ENCODE measurements at places on chromosomes 12 and 14.

DNA sequence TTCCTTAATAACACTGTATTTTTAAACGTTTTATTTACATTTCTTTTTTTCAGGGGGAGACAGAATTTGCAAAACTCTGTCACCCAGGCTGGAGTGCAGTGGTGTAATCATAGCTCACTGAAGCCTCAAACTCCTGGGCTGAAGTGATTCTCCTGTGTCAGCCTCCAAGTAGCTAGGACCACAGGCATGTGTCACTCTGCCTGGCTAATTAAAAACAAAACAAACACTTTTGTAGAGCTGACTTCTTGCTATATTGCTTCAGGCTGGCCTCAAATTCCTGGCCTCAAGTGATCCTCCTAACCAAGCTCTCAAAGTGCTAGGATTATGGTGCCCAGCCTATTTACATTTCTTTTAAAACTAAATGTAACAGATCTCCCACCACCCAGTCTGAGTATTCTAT, 12.7 kb downstream of the CPSF6 start:
- no peak for DNase-seq

- DNase-seq: peak; percentile 66
These were observed 212.6 kb downstream of the PTPRO start for GRCh38 chr12:15534874-15535273.

DNA sequence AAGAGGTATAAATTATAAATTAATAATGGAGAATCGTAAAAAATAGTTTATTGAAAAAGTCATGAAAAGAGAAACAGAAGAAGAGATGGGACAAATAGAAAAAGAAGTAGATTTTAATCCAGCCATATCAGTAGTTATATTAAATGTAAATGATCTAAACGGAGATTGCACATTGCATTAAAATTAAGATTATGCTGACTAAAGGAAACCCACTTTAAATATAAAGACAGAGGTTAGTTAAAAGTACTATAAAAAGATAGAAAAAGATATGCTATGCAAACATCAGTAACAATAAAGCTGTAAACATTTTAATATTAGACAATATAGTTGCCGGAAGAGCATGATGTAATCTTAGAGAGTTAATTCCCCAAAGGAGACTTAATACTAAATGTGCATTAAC, 5.4 kb upstream of the MBIP start:
- no peak for DNase-seq

DNA sequence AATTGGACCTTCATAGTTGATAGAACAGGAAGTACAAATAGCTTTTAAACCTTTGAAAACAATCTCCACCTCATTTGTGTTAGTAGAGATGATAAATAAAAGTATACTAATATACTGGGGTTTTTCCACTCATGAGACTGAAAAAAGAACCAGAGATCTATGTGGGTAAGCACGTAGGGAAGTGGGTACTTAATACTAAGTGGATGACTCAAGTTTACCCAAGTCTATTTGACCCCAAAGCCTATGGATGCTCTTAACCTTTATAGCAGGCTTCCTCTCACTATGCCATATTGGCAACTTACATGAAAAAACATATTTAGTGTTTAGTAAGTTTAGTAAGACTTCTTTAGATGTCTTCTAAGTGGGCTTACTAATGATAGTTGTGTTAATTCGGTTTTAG, 49.2 kb upstream of the CHPT1 start:
- DNase-seq: no peak

GRCh38 chr12:111482462-111482861, 76.7 kb downstream of the SH2B3 start:
- DNase-seq: no peak

DNA sequence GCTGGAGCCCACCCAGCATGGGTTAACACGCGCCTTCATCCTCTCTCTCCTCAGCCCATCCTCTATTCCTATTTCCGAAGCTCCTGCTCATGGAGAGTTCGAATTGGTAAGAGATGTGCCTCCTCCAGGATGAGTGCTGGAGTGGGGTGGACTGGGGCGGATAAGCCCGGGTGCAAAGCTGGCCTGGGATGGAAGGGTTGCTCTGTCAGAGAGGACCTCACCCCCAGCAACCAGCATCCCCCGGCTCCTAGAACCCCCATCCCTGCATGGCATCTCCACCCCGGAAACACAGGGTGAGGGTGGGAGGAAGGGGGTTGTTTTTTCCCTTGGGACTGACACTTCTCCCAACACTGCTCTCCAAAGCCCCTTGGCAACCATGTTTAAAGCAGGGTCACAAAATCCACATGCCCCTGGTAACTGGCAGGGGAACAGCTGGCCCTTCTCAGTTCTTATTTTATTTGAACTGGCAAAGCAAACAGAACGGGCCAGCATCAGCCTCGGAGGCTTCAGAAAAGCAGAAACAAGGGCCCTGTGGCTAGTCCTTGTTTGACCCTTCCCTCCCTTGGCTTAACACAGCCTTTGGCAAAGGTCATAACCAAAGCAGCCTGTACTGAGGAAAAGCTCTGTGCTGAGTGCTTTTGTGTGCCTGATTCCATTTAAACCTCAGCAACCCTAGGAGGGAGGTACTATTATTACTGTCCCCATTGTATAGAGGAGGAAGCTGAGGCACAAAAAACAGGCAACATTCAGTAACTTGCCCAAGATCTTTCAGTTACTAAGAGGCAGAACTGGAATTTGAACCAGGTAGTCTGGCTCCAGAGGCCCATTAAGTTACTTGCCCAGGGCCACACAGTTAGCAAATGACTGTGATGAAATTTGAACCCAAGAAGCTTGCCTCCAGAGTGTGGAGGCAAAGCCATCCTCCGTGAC, 4.2 kb downstream of the GSTZ1 start:
- DNase-seq: no peak

- no peak for DNase-seq
These were observed 59.6 kb upstream of the CPSF6 start for GRCh38 chr12:69179786-69180185.

DNA sequence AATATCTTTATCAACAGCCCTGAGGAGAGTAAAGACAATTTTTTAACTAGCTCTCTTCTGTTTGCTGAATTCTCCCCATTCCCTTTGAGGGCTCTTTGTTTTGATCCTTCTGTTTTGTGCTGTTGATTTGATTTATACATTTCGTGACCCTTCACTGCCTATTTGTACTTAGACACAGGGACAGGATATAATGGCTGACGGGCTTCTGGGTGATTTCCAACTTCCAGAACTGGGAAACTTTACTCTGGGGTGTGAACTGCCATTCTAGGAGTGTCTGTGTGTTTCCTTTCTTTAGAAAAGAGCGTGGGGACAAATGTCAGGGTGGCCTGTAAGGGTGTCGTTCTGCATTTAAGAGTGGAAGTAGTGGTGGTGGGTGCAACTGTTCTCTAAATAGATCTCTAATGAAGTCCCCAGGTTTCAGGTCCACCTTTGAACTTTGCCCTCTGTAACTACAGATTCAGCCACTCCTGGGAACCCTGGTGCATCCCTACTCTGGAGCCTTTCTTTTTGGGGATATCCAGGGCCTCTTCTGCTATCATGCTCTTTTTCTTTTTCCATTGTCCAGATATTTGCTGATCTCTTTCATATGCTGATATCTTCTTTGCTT, 22.3 kb upstream of the SSPN start:
- DNase-seq: no peak

Data from HL-60 (cell line).